ENCODE measurements at places on chromosomes 6 and 20.

- DNase-seq, result no peak
Observed at GRCh38 chr6:127786109-127786508, 114.7 kb downstream of the THEMIS start.

- DNase-seq, result no peak
Observed at GRCh38 chr6:161108916-161109315, 117.3 kb downstream of the MAP3K4 start.

DNA sequence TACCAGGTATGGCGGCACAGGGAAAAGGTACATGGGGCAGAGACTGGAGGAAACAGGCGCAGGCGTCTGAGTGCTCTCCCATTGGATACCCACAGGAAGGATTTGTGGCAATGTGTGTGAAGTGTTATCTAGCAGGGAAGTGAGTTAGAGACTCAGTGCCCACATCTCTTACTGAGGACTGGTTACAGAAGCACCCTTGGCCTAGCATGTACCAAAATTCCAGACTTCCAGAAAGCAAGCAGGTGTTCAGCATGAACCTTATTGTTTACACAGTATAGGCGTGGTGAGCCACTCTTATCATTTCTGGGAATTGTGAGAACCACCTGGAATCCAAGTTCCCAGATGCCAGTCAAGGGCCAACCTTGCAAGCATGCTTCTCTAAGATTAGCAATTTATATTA lies 14.2 kb downstream of the MANBAL start:
- DNase-seq, result no peak

- no peak for DNase-seq
Observed at GRCh38 chr6:56637640-56638039, 5.0 kb downstream of the DST start.

GRCh38 chr6:13417431-13417830 lies 70.0 kb downstream of the GFOD1 start:
- no peak for DNase-seq
